ENCODE measurements at places on chromosomes 1 and 21.

GRCh38 chr1:207670997-207671396, 26.1 kb downstream of the CR1L start:
- no peak for DNase-seq

GRCh38 chr1:15989776-15990175, 13.9 kb upstream of the ZBTB17 start:
- DNase-seq, result no peak

- no peak for DNase-seq
Measured at GRCh38 chr1:197808880-197809279, 33.6 kb upstream of the DENND1B start.

- no peak for DNase-seq
Measured at GRCh38 chr1:205373022-205373797, 16.5 kb upstream of the KLHDC8A start.

DNA sequence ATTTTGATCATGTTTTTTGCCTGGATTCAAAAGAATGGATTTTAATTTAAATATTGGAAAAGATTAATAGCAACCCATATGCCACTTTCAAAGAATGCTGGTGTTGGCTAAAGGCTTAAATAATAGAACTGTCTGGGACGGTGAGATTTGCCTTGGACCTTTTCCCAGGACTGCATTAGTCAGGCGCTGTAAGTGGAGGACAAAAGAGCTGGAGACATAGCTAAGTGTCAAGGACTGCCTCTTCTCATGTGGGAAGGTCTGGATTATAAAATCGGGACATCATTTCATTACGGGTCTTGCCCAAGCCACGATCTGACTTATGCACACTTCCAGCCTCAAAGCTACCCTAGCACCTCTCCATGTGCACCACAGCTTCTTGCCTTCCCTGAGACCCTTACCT, 458.5 kb upstream of the DEPDC1 start:
- DNase-seq, result no peak

DNA sequence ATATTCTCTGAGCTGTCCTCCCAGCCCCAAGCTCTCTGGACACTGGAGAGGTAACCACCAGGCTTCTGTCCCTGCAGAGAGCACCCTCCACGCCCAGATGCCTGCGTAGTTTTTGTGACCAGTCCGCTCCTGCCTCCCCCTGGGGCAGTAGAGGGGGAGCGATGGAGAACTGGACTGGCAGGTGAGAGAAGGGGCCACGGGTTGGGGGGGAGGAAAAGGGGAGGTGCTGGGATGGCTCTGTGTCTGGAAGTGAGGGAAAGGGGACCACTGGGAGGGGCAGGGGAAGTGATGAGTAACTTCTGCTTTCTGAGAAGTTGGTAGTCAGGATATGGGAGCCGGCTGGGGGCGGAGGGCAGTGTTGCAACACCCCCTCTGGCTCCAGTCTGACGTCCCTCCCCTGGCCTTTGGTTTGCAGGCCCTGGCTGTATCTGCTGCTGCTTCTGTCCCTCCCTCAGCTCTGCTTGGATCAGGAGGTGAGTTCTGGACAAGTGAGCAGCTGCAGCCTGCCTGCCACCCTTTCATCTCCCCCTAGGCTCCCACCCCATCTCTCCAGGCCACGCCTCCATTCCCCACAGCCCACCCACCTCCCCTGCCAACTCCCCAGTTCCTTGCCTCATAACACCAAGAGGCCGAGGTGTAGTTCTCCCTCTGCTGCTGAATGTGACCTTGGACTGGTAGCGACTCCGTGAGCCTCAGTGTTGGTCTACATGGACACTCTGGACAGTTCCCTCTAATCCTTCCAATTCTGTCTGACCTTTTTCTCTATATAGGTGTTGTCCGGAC, 3.1 kb downstream of the ADAMTSL4 start:
- no peak for DNase-seq

Measured in CD4-positive, alpha-beta T cell treated with Interleukin-15 for 4 hours (primary cell).